Kasumi-1 (cell line): ENCODE measurements at places on chromosomes 3 and 15.
A peak's percentile ranks its signal among the peaks of the same experiment; 100 is the strongest.

DNA sequence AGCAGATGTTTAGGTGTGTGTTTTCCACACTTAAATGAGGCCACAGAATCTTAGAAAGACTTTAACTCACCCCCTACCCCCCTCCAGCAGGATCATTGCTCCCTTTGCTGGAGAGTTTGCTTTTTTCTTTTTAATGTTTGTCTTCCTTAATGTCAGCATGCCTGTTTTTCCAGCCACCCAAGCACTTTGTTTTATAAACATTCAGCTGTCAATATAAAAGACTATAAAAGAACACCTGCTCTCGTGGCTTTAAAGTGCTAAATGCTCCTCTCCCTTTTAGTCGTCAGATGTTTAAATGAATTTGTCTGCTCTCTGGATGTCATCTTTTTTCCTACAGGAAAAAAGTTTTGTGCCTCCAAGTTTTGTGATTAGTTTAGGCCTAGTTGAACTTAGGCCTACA, 61.7 kb downstream of the SIDT1 start:
- no peak for DNase-seq

- no peak for DNase-seq
Measured at GRCh38 chr15:90160781-90161727, 40.1 kb upstream of the SEMA4B start.

- peak; percentile 37 for DNase-seq
Measured at GRCh38 chr15:74036271-74037170, 42.0 kb downstream of the PML start.

- DNase-seq = no peak
Measured at GRCh38 chr3:135133905-135134683, 339.0 kb downstream of the EPHB1 start.

DNA sequence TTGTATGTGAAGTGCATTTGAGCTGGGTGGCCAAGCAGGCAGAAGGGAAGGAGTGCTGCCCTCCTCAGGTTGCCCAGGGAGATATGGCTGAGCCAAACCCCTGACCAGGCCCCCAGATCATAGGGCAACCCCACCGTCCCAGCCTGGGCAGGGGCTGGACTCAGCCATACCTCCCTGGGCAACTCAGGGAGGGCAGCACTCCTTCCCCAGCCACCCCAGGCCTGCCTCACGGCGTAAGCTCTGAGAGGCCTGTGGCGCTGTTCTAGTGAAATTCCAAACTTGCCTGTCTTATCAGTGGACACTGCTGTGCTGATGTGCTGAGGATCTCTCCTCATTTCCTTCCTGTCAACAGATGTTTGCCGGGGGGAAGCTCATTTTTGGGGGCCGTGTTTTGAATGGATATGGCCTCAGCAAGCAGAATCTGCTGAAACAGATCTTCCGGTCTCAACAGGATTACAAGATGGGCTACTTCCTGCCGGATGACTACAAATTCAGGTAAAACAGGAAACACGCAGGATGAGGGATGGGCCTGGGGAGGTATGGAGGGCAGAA, 57.6 kb upstream of the FGD5 start:
- DNase-seq = peak; percentile 92

GRCh38 chr3:114928989-114929640, 218.0 kb downstream of the ZBTB20 start:
- DNase-seq = no peak

DNA sequence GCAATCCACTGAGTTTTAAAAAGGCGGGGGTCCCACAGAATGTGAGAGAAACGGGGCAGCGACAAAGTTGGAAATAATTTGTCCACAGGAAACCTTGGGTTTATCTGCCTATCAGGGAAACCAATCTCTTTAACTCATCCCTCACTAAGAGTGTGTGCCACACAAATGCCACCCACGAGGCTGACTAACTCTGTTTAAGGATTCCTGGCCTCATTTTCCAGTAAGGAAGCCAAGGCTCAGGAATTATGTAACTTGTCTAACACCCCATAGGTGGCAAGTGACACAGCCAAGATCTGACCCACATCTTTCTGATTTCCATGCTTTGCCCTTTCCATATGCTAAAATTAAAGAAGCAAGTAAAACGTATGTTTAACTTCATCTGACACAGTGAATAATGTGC, 263.2 kb downstream of the CNTN3 start:
- no peak for DNase-seq

- DNase-seq = no peak
Measured at GRCh38 chr15:93210995-93211394, 122.0 kb upstream of the RGMA start.

- DNase-seq = peak; percentile 87
Measured at GRCh38 chr15:64456634-64457108, 3.7 kb upstream of the ZNF609 start.

DNA sequence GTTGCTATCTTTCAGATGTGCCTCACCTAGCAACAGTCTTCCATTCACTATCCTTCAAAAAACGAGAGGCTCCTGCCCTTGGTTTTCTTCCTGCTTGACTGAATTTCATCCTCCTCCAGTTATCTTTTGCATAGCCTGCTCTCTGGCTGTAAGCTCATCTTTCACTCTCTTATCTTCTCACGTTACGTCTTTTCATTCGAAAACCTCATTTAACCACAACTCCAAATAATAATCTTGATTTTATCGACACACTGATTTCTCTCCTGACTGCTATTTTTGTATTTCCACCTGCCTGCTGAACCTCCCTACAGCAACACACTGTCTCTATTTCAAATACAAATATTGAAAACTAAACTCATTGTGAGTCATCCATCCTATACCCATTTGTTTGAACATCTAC, 230.7 kb upstream of the TMC3 start:
- no peak for DNase-seq

GRCh38 chr3:23232854-23233253, 29.7 kb downstream of the UBE2E2 start:
- no peak for DNase-seq

- peak; percentile 23 for DNase-seq
Measured at GRCh38 chr3:123880998-123881561, 3.1 kb downstream of the MYLK start.

GRCh38 chr3:60323651-60324050, 927.6 kb downstream of the FHIT start:
- no peak for DNase-seq

DNA sequence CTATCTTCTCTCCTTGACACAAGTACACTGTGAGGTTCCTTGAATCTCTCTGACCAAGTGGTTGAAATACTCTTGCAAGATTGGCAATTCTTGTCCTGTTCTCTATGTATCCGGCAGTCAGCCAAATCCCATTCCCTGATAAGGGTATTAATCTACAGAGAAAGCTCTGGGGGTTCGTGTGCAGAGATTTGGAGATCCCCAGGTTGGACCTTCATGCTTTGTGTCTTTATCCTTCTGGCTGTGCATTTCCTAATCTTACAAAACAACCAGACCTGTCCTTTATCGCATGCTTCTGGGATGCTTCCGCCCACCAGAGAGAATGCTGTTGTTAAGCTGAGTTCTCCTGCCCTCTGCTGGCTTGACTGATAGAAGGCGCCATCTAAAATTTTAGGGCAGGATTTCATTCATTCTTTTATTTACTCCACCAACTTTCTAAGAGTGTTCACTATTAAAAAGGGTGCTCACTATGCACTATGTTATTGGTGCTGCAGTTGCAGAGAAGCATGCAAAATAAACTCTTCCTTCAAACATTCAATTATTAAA, 8.6 kb upstream of the SST start:
- peak; percentile 78 for DNase-seq

DNA sequence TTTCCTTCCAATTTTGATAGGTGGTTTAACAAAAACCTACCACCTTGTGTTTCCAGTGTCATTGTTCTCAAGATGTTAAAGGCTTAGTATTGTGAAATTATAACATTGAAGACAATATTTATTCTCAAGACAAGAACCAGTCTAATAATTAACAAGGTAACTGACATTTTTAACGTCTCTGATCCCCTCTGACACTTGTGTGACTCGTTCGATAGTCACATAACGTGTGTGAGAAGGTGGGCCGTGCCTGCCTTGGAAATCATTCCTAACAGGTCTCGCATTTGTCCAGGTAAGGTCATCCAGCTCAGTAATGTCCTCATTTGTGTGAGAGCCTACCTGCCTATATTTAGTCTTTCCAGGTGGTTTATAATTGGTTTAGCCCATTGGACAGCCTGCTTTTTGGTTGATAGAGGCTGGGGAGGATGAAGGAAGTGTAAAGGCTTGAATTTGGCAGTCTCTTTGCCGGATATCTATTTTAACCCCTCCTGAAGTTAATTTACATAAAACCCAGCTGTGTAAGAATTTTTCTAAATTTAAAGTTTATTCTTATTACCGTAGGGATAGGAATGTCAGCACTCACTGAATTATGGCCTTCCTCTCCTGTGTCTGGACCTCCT, 94.4 kb downstream of the AKAP13 start:
- DNase-seq = peak; percentile 80

DNA sequence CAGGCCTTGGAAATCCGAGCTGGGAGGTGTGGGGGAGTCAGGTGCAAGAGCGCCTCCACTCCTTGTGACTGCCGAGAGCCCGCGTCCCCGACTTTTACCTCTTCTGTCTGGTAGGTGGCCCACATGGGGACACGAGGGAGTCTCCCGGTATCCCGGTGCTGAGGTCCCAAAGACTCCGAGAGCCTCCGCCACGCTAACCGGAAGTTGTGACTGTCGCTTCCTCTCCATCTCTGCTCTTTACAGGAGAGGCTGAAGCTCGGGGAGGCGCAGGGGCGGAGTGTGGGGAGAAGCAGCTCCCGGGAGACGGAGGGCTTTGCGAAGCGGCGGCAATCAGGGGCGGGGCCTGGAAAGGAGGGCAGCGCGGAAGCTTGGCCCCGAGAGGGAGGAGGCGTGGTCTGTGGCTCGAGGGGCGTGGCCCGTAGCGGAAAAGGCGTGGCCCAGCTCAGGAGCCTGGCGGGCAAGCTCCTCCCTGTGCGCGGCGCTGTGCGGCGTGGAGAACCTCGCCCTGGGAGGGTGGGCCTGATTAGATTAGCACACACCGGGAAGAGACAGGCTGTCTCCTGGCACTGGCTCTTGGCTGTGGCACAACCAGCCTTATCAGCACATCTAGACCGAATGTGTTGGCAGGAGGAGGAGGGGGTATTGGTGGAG, 143.9 kb downstream of the GABRB3 start:
- no peak for DNase-seq

DNA sequence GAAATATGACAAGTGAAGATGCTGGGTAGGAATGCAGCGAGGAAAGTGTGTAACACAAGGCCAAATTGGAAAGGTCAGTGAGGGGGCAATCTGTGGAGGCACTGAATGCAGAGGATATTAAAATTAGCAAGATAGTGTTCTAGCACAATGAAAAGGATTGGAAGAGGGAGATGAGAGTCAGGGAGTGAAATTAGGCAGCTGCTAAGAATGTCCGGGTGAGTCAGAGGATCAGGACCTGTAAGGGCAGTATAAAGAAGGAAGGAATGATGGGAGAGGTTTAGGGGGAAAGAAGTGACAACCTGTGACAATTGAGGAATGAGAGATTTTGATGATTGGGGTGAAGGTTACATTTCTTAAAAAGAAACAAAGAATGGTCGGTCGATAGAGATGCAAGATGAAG, 103.5 kb downstream of the UBE3A start:
- DNase-seq = no peak

- no peak for DNase-seq
Measured at GRCh38 chr3:171783086-171783485, 27.2 kb downstream of the PLD1 start.
